ENCODE measurements at places on chromosomes 6 and 20. TPM values are rescaled to one million over a fixed set of nuclear protein-coding genes. Genes with fewer than 3 reads are reported as not detected.

LPA gene
- not detected for total RNA-seq

COQ3 gene
- total RNA-seq = 12.9 TPM

KLHDC3 gene
- 71.2 TPM for total RNA-seq

C20orf141 gene
- total RNA-seq = not detected

PKIG gene
- 1.4 TPM for total RNA-seq

DYNLT2 gene
- total RNA-seq = 2.1 TPM

PSMG4 gene
- 26.4 TPM for total RNA-seq

ANKRD60 gene
- total RNA-seq = not detected

DNA sequence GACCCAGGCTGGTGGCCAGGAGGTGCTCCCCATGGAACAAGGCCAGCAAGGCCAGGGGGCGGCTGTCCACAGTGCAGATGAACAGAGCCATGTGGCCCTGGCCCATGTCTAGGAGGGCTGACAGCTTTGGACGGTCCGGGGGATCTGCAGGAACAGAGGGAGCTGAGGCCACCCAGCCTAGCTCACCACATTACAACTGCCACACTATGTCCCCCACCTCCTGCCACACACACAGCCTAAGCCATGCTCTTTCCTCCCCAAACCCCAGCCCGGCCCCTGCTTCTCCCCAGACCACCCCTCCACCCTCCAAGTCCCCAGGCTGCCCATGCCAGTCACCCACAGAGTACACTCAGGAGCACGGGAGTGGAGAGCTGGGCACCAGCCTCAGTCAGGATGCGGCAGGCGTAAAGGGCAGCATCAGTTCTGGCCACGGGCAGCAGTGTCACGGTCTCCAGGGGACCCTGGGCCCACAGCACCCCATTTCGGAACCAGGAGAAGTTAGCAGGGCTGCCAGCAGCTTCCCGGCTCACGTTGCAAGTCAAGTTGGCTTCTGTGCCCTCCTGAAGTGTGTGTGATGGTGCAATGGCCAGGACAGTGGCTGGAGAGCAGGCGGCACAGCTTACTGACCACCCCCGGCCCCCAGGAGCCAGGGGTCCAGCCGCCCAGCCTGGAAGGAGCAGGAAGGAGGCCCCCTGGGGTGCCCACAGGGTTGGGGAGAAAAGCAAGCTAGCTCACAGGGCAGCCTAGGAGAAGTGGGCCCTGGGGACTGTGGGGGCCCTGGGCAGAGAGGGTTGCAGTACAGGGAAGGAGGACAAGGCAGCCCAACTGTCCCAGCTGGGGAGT, 15.2 kb upstream of the ADAM33 start:
- no peak for DNase-seq

DNA sequence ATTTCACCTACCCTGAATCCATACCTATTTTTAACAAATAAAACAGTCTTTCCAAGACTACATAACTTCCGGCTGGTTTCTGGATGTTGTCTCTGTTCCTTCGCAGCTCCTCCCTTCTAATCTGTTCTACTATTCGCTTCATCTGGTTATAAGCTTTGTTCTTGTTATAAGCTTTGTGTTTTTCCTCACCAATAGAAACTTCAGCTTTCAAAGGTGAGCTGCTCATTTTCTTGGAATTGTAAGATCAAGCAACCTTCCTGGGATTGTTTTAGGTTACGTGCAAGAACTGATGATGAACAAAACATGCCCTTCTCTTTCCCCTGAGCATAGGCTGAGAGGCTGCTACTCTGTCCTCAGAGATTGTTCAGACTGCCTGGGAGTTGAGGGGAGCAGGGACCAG, 2.1 kb downstream of the GFOD1 start:
- DNase-seq = no peak

DNA sequence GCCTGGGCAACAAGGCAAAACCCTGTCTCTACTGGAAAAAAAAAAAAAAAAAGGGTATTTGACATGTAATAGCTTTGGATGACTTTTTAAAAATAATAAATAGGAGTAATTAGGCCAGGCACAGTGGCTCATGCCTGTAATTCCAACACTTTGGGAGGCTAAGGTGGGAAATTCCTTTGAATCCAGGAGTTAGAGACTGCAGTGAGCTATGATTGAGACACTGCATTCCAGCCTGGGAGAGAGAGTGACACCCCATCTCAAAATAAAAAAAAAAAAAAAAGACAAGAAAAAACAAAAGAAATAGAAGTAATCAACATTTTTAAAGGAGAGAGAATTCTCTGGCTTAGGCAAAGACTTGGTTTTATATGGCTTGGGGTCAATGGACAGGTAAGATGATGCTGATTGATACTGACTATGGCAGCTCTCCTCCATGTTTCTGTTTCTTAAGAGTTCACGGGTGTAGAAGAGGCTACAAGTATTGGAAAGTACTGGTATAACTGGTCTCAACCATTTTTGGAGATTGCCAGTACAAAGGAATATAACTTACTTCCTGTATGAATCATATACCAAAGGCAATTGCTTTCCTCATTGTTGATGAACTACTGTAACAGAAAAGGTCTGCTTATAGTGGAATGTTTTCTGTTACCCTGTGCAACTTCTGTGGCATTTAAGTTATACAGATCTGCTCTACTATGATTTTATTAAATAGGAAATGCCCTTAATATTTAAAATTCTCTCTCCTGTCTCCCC, 10.1 kb downstream of the MAP3K5 start:
- no peak for DNase-seq

- DNase-seq = no peak
These were observed 15.0 kb downstream of the BTN2A1 start for GRCh38 chr6:26472549-26473290.

DNA sequence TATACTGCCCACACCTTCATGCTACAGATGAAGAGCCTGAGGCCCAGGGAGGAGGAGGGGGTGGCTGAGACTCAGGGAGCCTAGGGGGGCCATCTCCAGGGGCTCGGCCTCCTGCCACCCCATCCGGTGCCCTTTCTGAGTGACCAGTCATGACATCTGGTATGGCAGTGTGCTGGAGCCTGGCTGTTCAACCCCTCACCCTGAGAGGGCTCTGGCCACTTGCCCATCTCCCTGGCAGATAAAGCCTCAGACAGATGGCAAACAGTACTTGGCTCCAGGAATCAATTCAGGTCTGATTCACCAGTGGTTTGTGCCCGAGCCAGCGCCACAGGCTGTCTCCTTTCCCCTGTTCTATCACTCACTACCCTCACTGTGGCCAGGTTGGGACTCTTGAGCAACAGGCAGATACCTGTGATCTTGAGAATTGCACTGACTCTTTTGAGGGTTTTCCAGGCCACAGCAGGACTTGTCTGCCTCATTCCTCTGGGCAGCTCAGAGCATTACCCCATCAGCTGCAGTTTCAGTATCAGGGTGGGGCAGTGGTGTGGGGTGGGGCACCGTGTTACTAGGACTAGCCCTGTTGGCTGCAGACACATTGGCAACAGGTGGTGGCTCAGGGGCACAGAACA, 22.8 kb downstream of the SRSF3 start:
- DNase-seq = no peak

- DNase-seq = no peak
These were observed 80.3 kb downstream of the TBC1D7 start for GRCh38 chr6:13248053-13248452.

- no peak for DNase-seq
These were observed 177.0 kb downstream of the TTLL2 start for GRCh38 chr6:167501831-167502385.

DNA sequence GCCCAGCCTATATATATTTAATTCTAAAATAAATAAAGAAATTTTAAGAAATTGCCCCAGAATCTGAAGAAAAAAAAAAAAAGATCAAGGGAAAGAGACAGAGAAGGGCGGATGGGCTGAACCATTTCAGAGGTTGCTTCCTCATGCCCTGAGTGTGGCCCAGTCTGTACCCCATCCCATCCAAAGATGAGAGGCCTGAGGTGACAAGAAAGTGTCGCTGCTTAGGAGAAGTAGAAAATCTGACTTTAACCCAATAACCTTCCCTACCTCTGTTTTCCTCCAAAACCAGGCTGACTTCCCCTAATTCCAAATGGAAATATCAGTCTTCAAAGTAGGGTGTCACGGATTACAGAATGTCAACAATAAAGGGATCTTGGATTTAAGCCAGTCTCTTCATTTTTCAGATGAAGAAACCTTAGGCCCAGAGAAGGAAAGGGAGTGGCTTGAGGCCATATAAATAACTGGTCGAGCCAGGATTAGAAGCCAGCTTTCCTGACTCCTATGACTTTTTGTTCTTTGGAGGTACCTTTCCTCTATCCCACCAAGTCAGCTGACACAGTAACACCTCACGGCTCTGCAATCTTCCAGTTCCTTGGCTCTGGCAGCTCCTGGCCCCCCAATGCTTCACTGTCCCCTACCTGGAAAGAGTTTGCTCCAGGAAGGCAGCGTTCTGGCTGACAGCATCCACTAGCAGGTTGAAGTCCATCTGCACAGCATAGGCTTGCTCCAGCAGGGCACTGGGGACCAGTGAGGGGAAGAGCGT, 10.1 kb downstream of the GSS start:
- DNase-seq = no peak

GRCh38 chr6:73523434-73524123, 2.7 kb upstream of the EEF1A1 start:
- DNase-seq = peak; percentile 78

GRCh38 chr6:111329882-111330633, 153.0 kb downstream of the REV3L start:
- no peak for DNase-seq

- no peak for DNase-seq
These were observed 2.4 kb upstream of the SCGN start for GRCh38 chr6:25649611-25650010.

DNA sequence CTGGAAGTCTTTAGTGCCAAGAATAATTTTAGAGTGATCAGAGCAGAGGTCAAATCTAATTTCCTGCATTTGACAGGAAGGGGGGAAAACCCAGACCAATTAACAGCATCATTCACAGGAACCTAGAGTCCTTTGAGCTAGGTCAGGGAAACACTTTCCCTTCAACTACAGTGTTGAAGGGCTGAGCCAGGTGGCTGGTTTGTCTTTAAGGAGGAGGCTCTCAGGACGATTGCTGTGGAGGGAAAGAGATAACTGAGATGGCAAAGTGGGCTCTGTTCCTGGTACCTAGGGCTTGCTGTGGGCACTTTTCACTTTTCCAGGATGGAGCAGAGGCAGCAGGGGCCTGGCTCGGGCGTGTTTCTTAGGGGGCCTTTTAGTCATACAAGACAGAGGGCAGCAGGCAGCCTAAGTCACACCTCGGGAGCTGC, 111.9 kb downstream of the SCML4 start:
- no peak for DNase-seq

DNA sequence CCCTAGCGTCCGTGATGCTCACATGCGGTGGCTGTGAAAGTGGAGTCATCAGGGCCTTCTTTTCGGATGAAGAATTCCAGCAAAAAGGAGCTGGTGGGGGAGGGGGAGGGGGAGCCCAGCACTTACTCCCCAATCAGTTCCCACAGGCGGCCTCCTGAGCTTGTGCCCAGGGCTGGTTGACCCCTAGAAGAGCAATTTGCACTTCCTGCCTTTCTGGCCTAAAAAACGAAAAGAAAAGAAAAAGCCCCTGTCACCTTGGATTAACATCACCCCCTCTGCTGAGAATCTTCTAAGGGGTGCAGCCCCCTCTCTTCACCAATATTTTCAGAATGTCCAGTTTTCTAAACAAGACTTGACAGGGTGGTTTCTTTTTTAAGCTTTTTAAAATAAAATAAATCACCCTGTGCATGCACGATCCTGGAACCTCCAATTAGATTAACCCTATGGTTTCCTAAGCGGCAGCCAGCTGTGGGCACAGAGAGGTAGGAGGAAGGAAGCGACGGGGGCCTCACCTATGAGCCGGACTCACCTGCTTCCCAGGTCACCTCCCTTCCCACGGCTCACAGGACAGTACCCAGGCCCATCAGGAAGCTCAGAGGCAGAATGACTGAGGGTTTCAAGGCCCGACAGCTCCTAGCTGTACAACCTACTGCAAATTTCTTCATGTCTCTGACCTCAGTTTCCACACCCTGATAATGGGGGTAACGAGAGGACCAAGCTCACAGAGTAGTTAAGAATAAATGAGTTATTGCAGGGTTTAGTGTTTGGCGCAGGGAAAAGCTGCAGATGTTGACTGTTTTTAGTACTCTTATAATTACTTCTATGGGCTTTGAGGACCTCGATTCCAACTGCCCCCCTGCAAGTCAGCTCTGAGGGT, 10.5 kb upstream of the TGM2 start:
- no peak for DNase-seq

DNA sequence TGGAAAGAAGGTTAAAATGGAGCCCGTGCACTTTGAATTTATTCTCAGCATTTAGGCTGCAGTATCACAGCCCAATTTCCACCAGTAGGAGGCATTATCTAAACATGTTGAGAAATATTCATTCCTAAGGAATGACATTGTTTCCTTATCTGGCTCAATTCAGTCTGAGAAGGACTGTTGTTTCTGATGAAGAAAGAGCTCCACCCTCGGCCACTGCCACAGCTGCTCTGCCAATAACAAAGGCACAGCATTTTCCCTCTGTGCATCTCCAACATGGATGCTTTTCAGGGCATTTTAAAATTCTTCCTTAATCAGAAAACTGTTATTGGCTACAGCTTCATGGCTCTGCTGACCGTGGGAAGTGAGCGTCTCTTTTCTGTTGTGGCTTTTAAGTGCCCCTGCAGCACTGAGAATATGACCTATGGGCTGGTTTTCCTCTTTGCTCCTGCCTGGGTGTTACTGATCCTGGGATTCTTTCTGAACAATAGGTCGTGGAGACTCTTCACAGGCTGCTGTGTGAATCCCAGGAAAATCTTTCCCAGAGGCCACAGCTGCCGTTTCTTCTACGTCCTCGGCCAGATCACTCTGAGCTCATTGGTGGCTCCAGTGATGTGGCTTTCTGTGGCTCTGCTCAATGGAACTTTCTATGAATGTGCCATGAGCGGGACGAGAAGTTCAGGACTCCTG, at the start of gene CALHM5:
Gene CALHM5 (plus strand): TSS at position 216 of the 687 bp plus-strand sequence. CDS start 58 bp downstream, at position 274.
- DNase-seq = no peak

- no peak for DNase-seq
These were observed 89.2 kb upstream of the BACH2 start for GRCh38 chr6:90385759-90386313.

DNA sequence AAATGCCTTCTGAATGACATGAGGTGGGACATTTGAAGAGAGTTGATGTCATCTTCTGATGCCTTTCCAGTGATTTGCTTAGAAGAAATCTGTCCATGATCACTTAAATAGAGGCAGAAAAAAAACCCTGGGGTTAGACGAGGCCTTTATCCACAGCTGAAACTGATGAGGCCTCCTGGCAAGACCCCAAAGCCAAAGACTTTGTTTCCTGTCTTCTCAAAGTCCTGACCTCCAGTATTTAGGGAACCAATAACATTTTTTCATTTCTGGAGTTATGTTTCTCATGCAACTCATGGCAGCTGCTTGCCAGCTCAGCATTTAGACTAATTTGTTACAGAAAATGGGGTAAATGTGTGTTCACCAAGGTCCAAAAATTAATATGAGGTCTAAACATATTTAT, 248.0 kb upstream of the PRDM1 start:
- no peak for DNase-seq

All from activated T-helper 2 cell treated with anti-CD3 and anti-CD28 coated beads, Interferon-gamma antibody, Interleukin-2, Interleukin-4, amounts not matched to agents 10 μg/mL and 5 μg/mL and 100 μg/mL, durations not matched to agents 14 hours and 24 hours and 36 hours (primary cell).